ENCODE measurements at places on chromosomes 11 and 22.

DNA sequence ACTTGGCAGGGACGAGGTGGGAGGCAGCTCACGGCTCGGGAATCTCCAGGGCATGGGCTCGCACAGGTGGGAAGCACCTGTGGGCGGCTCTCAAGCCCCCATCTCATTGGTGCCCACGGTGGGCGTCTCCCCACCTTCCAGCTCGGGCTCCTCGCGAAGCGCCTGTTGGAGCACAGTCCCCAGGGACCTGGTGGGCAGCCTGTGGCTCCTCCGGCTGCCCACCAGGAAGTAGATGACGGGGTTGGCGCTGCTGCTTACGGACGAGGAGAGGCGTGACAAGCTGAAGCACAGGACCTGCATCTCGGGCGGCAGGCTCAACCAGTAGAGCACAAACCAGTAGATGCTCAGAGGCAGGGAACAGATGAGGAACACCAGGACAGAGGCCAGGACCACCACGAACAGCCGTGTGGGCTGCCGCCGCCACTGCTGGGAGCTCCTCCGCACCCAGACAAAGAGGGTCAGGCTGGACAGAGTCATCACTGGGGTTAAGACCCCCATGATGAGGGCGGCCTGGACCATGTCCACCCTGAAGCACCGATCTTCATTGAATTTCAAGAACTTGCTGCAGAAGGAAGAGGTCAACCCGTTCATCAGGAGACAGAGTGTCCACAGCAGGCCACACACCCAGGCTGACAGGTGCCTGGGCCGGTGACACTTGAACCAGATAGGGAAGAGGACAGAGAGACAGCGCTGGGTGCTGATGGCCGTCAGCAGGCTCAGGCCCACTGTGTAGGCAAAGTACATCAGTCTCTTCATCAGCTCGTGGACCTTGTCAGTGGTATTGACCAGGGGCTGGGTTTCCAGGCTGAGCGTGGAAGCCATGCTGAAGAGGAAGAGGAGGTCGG, 633 bp downstream of the MRGPRD start:
- DNase-seq = no peak

DNA sequence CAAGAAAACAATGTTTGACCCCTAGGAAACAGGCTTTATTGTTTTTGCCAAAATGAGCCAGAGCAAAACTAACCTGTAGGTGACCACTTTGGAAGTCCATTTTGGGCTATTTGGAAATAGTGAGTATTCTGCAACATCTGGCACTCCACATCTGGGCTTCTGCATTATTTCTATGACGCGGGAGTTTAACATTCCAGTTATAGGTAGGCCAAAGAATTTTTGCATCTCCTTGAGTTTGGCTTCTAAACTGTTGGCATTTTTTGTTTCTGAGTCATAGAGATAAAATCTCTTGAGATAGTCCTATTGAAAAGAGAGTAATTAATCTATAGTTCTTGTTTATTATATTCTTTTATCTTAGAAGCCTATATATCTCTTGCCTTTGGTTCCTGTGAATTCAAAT, 2.9 kb downstream of the MMP7 start:
- DNase-seq = no peak

DNA sequence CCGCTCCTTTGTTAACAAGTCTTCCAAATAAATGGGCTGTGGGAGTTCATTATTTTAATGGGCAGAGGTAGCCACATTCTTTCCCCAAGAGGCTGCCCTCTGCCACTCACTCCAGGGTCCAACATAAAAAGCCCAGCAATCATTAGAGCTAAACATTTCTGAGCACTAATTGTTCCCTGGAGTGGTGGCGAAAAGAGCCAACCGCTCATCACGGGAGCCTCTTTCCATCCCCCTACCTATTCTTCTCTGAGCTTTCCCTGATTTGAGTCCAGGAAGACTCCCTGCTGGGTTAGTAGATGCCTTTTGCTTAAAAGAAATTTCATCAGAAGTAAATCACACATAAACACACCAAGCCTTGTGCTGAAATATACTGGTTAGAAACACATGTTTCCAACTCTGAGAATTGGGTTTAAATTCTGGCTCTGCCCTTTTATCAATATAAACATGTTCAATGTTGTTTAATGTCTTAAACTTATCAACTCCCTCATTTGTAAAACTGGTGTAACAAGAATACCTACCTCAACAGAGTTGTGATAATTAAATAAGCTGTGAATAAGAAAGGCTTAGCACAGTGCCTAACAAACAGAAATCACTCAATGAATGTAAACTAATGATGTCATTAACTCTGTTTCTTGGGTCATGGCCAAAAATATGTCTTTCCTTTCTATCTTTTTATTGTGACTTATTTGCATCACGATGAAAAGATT, at the start of gene OR5A2:
Gene OR5A2 (minus strand): TSS at position 53 of the 707 bp plus-strand sequence. CDS start 3,460 bp downstream, outside the sequence.
- no peak for DNase-seq

GRCh38 chr11:122796128-122796717, 42.1 kb upstream of the CRTAM start:
- DNase-seq = no peak

GRCh38 chr11:120707098-120707497, 195.6 kb downstream of the GRIK4 start:
- no peak for DNase-seq

DNA sequence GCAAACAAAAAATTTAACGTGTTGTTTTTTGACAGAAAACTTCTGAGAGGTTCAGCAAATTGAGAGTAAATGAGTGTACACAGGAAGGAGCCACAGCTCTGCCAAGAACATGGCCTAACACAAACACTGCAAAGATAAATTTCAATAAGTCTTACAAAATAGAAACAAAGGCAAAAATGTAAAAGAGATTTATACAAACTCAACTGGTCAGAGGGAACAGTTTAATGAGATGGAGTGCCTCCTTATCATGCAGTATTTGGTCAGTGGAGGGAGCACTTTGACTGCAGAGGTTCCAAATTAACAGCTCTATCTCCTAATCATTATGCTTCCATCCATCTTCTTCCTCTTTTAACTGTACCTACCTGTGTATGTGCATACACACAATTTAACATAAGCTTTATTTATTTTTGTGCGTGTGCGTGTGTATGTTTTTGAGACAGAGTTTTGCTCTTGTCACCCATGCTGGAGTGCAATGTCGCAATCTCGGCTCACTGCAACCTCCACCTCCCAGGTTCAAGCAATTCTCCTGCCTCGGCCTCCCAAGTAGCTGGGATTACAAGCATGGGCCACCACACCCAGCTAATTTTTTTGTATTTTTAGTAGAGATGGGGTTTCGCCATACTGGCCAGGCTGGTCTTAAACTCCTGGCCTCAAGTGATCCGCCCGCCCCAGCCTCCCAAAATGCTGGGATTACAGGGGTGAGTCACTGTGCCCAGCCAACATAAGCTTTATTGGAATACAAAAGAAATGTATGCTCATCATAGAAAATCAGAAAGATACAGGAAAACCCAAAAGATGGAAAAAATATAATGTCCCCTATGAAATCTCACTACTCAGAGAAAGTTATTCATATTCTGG, 111.9 kb downstream of the MRTFA start:
- no peak for DNase-seq

GRCh38 chr22:49910229-49911155, 7.7 kb downstream of the ALG12 start:
- no peak for DNase-seq

DNA sequence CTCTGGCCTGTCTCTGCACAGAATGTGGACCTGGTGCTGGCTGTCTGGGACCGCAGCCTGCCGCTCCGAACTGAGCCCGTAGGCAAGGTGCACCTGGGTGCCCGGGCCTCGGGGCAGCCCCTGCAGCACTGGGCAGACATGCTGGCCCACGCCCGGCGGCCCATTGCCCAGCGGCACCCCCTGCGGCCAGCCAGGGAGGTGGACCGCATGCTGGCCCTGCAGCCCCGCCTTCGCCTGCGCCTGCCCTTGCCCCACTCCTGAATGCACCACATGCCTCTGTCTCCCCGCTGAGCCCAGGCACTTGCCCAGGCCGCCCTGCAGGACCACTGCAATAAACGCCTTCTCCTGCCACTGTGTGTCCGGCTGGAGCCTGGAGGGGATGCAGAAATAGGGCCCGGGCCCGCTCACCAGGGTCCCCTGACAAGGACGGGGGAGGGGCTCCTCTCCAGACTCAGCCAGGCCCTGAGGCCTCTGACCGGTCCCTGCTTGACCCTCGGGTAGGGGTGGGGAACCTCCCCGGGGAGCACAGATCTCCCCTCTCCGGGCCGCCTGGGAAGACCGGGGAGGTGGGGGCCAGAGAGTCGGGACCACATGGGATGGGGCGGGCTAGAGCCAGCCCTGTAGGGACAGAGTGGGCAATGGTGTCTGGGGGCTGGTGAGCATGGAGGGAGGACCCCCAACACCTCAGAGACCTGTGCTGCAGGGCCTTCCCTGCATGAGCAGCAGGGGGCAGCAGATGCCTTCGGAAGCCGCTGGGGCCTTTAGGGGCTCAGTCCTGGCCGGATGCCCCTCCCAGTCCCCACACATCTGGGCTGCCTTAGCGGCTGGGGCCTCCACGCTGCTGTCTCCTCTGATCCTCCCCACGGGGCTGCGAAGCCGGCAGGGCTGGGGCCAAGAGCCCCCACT, 1.4 kb upstream of the TNNI2 start:
- no peak for DNase-seq

- DNase-seq = no peak
These were observed 45.7 kb downstream of the PDGFD start for GRCh38 chr11:104118105-104118744.

DNA sequence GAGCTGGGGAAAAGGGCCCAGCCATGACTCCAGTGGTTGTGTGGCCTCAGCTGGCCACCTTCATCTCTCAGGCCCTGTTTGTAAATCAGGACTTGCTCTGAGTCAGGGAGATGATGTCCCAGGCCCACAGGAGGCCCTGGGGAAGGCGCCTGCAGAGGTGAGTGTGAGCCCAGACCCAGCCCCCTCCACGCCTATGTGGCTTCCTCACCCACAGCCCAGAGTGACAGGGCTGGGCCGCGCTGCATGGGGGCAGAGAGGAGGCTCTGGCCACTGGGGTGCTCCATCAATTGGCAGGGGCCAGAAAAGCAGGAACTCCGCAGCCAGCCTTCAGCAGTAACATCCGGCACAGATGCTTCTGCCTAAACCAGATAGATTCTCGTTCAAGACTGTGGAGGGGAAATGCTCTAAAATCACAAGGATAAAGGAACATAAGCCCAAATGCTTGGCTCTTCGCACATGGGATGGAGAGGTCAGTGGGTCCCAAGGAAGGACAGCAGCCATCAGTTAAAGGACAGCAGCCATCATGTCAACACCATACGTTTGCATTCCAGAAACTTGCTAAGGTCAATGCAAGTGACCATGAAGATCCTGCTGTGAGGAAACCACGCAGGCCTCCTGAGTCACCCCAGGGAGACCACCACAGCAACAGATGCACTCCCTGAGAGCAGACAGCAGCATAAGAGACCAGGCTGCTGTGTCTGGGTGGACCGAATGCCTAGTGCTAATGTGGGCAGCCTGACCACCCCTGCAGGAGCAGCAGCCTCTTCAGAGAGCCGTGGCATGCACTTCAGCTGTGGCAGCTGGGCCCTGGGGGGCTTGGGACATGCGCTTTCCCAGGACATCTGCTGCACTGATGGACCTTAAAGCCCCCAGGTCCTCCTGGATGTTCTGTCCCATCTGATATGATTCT, 28.3 kb downstream of the OSBPL5 start:
- no peak for DNase-seq

DNA sequence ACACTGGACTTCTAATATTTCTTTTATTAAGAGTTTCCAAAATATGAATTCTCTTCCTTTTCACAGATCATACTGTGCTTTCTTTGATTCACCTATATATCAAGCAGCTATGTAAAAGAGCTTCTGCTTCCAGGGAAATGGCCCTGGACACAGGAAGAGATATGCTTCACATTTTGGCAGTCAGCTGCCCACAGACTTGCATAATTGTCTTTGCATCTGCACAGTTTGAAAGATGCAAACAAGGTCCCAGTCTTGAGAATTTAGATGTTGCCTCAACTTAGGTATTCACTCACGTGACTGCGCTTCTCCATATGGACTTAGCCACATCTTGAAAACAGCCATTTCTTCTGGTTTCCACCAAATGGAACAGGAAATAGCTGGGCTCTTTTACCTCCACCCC, 92.3 kb upstream of the POU2AF2 start:
- no peak for DNase-seq

DNA sequence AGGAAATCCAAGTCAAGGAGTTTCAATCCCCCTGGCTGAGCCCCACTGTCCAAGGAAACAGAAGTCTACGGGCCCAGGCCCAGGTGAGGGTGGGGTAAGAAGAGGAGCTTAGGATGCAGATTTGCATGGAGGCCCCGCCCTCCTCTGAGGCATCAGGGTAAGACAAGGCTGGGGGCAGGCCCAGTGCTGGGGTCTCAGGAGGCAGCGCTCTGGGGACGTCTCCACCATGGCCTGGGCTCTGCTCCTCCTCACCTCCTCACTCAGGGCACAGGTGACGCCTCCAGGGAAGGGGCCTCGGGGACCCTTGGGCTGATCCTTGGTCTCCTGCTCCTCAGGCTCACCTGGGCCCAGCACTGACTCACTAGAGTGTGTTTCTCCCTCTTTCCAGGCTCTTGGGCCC, 31.3 kb upstream of the IGLL5 start:
- no peak for DNase-seq

- DNase-seq = no peak
These were observed 15.8 kb upstream of the ZC3H12C start for GRCh38 chr11:110077346-110077745.

GRCh38 chr22:24587948-24588347, 4.9 kb downstream of the LRRC75B start:
- DNase-seq = no peak

GRCh38 chr11:66728693-66729385, at the start of gene SPTBN2:
Gene SPTBN2, minus strand, starts transcription at chr11:66729216. Its CDS starts 7,976 bp downstream, at chr11:66721240.
- DNase-seq = no peak

GRCh38 chr22:30196141-30196879, 50.2 kb downstream of the LIF start:
- DNase-seq = peak; percentile 91

DNA sequence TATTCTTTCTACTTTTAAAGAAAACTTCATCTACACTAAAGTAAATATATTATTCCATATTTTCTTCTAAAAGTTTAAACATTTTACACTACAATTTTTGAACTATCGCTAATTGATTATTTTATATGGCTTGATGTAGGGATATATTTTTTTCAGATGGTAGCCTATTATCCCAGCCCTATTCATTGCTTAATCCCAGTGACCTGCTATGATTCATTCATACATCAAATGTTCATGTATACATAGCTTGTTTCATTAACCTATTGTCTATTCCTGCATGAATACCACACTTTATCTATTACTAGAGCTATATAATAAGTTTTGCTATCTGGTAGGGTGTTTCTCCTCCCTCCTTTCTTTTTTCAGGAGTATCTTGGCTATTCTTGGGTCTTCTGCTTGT, 5.0 kb upstream of the ROBO4 start:
- DNase-seq = no peak

- no peak for DNase-seq
These were observed 14.5 kb upstream of the CYTH4 start for GRCh38 chr22:37267661-37268413.

DNA sequence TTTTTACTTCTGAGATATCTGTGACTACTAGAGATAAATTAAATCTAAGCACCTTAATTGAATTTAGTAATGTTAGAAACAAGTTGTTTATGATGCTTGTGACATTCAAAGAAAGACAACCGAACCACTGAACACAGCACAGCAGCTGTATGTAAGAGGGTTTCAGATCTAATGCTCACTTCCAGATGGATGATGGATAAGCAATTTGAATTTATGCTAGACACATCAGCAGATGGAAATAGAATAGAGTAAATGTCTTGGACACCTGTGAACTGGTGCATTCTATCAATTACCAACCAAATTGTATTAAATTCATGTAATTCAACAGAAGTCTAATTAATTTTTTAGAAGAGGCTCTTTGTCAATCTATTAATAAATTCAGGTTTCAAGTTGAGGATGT, 306.3 kb downstream of the CNTN5 start:
- no peak for DNase-seq

All from HCT116 (cell line).